ENCODE measurements at places on chromosomes 12 and 14.

DNA sequence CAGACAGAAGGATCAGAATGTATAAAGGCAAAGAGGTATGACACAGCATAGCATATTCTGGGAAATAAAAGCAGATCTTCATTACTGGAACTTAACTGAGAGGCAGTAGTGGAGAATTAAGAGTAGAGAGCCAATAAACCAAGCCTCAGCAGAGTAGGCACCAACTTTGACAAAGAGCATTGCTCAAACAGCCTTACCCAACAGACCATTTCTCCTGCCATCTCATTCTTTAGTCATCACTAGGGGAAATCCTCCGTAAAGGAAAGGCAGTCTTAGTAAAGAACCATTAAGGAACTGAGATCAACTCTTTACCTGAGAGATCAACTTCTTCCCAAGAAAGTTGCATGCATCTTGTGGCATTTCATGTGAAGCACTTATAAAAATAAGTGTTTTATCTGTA, 36.6 kb downstream of the SENP1 start:
- no peak for DNase-seq

DNA sequence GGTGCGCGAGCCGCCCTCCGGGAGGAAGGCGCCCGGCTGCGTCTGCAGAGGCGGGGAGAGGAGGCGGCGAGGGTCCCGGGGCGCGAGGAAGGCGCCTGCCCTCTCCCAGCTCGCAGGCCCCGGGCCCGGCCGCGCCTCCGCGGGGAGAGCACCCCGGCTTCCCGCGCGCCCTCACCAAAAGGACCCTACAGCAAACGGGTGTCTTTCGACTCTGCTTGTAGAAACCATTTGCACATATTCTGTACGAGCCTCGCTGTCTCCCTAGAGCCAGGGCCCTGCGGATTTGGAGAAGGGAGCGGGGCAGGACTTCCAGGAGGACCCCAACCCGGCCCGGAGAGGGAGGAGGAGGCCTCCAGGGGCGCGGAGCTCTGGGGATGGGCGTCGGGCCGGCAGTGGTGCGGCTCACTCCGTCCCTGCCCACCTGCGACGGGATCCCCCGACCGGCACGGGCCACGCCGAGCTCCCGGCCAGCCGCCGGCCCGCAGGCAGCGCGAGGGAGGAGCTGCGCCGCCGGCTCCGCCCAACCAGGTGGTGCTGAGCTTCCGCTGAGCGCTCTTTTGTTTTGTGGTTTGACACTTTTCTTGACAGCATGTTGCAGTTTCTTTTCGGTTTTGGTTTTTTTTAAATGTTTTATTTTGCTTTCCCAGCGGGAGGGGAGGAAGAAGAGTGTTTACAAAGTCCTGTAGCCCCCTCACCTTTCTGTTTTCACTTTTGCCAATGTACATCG, 103.3 kb upstream of the FKBP4 start:
- no peak for DNase-seq

DNA sequence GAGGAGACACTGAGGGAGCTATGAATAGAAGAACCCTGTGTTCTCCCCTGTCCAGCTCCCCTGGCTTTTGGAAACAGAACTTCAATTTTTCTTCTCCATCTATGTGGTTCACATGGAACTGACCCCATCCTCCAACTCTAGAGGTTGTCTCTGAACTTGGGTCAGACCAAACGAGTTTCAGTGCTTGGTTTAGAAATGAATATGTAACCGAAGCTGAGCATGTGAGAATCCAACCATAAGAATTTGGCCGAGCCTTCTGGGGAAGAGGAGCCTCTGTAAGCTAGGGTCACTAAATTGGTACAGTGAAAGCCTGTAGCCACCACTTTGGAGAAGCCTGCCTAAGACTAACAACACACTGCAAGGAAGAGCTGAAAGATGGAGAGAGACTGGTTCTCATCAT, 464.4 kb downstream of the ZFP36L1 start:
- DNase-seq = no peak

GRCh38 chr14:61255968-61256367, 25.2 kb downstream of the TMEM30B start:
- DNase-seq = no peak

GRCh38 chr14:22980672-22981089, 1.7 kb downstream of the AJUBA start:
- DNase-seq = no peak

- no peak for DNase-seq
Measured at GRCh38 chr12:75613981-75614380, 102.6 kb upstream of the KRR1 start.

DNA sequence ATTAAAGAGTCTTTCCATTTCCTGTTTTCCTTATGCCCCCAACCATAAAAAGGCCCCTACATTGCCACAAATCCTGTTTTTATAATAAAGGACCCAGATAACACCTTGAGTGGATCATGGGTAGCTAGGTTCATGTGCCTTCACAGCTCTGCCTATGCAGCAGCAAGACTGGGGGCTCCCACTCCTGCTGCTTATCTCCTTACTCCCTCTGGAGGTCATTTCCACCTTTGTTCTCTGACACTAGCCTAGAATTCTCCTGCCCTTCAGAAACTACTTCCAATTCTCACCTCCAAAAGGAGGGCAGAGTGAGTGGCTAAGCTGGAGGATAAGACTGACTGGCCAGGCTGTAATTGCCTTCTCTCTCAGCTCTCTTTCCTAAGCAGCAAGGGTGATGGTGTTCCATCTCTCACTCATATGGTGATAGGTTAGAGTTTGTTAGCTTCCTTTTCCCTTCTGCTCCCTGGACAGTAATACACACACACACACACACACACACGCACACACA, 20.0 kb upstream of the STAC3 start:
- no peak for DNase-seq

DNA sequence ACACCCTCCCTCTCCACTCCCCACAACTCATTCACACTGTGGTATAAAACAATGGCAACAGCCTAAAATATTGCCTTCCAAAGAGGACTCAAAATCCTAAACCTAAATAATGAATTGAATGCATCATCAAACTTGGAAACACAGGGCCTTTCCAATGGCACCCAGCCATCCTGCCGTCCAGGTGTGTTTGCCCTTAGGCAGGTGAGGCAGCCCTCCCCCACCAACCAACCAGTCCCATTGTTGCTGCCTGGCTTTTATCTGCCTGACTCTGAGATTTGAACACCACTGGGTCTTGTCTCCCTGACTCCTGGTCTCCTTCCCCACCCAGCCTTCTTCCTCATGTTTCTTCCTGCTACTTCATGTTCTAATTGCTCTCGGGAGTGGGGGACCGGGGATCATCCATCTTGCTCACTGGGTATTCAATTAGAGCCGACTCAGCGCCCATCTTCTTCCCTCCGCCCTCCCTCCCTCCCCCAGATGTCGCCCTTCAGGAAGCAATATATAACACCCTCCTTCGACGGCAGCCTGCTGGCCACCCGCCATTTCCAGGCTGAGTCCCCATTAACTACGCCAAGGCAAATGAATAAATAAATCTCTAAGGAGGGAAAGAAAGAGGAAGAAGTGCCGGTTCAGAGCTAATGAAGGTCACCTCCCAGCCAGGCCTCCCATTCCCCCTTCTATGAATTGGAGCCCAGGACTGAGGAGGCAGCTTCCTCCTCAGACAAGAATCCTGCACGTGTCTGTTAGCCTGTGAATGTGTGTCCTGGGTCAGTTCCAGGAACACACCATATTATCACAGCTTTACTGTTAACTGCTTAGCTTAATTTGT, 36.3 kb upstream of the NTF3 start:
- DNase-seq = no peak

DNA sequence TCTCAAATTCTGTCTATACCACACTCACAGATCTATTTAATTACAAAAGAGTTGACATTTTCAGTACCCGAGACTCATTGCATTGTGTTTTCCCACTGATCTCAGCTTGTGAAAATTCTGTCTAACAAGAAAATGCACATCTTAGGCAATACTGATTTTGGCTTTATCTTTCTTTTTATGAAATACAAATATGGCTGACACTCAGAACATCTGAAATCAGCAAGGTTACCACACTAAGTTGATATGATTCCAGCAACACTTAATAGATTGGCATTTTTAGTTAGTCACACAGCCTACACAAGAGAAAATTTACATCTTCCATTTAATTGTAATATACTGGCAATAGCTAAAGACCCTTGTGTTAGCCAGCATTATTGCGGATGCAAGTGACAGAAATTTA, 40.3 kb downstream of the PEX5 start:
- no peak for DNase-seq

GRCh38 chr14:71803539-71804260, 128.5 kb upstream of the RGS6 start:
- DNase-seq = no peak

GRCh38 chr12:92614502-92614901, 88.3 kb upstream of the PLEKHG7 start:
- peak; percentile 92 for DNase-seq

- DNase-seq = no peak
Measured at GRCh38 chr12:3140284-3140683, 63.1 kb downstream of the TSPAN9 start.

Measured in stromal cell of bone marrow (primary cell).